ENCODE measurements at places on chromosomes 11 and 22.

- DNase-seq, result no peak
Measured at GRCh38 chr22:31790240-31790639, 36.4 kb downstream of the DEPDC5 start.

- DNase-seq, result no peak
Measured at GRCh38 chr11:105042178-105042577, 3.0 kb downstream of the CARD16 start.

DNA sequence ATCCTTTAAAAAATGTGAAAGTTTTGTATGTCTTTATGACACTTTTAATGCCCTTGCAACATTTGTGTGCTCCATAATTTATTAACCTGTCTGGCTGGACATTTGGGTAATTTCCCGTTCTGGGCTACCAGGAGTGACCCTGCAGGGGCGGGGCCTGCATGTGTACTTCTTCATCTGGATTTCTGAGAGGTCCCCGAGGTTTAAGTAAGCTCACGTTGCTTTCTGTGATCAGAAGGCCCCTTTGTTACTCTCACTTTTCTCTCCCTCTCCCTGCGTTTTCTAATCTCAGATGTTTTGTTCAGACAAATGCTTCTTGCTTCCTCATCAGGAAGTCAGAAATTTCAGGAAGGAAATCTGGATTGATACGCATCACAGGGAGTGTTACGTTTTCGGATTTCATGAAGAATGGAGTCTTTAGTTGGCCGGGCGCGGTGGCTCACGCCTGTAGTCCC is 78.9 kb upstream of the CRYBB3 start:
- DNase-seq, result no peak

DNA sequence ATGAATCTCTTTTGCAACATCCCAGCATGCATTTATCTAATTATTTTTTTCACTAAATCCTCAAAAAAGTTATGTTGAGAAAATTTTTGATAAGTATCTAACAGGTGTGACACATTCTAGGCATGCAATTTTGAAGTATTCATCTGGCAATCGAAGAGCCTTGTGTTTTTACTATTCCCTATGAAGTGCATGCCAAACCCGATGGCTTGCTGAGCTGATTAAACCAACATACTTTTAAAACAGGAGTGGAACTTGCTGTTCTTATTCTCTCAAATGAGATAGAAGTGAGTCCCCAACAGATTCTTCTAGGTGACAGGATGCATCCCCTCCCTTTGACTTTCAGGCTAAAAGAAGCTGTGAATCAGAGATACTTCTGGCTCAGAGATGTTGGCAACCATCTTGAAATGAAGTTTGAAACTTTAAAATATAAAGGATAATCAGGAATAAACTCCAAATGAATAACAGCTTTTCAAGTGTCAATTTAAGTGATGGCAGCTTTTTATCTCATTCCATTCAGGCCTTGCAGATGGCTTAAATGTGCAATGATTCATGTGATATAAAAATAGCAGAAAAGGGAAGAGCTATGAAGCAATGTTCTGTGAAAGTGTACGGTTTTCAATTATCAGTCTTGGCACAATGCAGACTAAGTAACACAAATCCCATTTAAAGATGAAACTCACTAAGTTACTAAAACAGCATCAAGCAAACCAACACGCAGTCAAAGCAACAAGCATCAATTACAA is 67.7 kb downstream of the APOL5 start:
- no peak for DNase-seq
